ENCODE measurements at places on chromosomes 12 and 14.

GRCh38 chr14:94448071-94448808 lies 4.4 kb downstream of the SERPINA11 start:
- DNase-seq: no peak

- no peak for DNase-seq
Measured at GRCh38 chr12:86264451-86265328, 8.5 kb upstream of the MGAT4C start.

DNA sequence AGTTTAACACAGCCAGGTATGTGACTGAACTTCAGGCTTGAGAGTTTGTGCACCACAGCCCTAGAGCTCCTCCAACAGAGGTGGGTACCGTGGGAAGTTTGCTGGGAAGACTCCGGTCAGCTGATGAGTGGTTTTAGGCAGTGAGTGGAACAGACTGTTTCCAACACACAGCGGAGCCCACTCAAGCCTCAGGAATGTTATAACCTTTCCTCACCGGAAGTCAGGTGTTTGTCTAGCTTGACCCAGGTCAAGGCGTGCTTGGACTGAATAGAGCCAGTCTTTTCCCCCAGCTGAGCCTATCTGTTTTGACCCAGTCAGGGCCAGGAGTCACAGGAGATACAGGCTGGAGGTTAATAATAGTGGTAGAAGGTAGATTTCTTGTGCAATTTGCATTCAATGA lies 138.4 kb upstream of the PARP11 start:
- DNase-seq: no peak

DNA sequence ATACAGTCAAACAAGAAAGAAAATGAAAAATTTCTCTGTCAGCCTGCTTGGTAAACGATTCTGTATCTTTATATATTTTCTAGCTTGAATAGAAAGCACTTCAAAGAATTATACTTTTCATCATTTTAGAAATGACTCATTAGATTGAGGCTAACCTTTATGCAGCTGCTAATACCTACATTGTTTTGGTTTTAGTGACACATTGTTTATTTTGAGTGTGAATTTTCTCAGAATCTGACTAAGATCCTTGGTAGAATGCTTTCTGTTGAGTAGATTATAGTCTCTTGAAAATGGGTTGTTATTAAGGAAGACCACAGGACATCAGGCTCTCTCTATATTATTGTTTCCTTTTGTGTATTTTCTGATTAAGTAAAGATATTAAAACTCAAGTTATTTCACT lies at the start of gene PMCH:
Gene PMCH (minus strand): TSS at position 45 of the 400 bp plus-strand sequence. CDS start 63 bp downstream, outside the sequence.
- DNase-seq: no peak

DNA sequence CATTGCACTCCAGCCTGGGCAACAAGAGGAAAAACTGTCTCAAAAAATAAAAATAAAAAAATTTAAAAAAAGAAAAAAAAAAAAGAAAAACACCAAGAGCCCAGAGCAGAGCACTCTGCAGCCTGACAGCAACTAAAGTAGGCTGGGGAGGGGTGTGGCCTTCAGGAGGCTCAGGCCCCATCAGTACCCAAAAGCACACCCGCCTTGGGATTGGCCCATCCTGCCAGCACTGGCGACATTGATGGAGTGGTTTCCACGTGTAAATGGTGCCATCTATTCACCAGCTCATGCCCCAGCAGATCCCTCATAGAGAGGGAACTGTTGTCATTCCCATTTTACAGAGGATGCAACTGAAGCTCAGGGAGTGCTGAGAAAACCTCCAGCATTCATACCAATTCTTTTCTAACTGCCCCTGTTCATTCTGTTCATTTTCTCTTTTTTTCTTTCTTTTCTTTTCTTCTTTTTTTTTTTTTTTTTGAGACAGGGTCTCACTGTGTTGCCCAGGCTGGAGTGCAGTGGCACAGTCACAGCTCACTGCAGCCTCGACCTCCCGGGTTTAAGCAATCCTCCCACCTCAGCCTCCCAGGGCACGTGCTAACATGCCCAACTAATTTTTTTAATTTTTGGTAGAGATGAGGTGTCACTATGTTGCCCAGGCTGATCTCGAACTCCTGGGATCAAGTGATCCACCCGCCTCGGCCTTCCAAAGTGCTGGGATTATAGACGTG lies 89.3 kb downstream of the IRF2BPL start:
- DNase-seq: no peak

DNA sequence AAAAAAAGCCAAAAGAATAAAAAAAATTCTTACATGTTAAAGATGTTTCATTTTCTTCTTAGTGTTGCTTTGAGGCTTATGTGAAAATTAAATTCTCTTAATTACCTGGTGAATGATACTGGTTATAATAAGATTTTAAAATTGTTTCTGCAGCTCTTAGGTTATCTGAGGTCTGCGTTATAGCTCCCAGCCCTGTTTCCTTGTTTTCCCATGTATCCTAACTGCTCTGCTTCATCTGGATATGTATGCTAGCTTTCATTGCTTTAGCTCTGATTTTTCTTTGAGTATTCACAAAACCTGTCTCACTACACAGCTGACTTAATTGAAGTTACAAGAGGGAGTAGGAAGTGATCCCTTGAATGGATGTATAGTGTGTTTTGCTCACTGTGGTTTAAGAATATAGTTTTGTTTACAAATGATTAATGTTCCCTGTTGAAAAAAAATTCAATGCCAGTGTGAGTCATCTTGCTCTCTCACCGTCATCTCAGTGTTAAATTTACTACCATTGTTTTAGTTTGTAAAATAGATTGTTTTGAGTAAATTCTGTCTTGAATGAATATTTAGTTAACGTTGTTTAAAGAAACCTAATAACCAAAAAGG lies 26.8 kb downstream of the CPSF6 start:
- DNase-seq: no peak

GRCh38 chr12:19639781-19640415 lies 200.6 kb downstream of the AEBP2 start:
- DNase-seq: no peak

DNA sequence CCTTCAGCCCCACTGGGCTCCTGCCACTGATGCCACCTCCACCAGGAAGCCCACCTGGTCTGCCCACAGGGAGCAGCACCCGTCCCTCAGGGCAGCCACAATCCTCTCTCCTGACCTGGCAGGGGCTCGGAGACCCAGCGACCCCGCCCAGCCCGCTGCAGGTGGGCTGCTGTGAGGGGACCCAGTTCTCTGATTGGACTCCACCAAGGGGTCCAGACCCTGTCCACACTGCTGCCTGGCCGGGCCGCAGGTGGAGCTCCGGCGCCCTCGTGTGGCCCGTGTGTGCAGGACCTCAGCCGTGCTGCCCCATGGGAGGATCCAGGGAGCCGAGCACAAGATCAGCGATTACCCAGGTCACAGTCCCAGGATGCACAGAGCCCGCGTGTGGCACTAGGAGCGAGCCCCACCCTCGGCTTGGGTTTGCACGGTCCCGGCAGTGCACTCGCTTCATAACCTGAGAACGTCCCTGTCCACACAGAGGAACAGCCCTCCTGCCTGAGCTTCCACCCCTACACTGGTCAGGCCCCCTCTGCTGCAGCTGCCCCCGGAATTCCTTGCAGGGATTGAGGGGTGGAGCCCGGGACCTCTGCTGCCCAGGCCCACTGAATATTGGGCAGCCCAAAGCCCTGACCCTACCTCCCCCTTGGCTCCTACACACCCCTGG lies 35.4 kb upstream of the TMEM179 start:
- no peak for DNase-seq

DNA sequence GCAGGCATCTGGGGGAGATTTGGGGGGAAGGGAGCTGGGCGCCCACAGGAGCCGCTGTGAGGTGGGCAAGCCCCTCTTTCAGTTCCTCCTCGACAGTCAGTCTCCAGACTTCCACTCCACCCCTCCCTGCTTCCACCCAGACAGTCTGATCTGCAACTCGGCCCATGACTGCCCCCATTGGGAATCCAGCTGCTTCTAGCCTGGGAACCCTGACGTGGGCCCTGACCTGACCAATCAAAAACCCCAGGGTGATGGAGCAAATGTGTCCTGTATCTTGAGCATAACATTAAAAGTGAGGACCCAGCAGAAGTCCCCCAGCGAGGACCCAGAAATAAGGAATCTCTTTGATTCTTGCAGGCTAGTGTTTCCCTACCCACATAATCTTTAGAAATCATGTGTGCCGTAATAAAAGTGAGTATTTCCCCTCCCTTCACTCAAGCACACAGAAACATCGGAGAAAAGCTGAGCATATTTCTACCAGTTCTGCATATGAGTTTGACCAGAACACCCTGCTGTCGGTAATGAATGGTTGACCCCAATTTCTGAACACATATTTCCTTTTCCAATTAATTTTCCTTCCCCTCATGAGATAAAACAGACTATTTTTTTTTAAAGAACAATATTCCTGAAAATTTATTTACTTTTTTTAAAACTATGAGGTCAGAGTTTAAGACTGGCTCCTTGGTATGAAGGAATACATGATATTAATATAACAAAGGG lies 6.4 kb downstream of the SSH1 start:
- no peak for DNase-seq

GRCh38 chr12:45622210-45622937 lies 107.1 kb upstream of the ARID2 start:
- DNase-seq: no peak

DNA sequence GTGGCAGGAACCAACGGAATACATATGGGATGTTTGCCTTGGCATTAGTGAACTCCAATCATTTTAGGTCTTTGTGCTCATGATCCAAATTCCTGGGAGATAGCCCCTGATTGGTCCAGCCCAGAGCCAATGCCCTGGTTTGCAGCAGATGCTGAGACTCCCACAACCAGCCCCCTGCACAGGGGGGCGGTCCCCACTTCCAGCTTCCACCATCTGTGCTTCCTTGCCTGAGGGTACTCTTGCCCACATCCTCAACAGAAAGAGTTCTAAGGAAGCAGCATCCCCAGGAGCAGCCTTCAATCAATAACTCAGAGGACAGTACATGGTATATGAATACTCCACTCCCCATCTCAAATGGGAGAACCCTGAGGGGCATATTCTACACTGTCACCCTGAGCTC lies 39.7 kb upstream of the FICD start:
- DNase-seq: no peak

- DNase-seq: no peak
Measured at GRCh38 chr14:96225745-96226151, 21.1 kb downstream of the BDKRB2 start.

DNA sequence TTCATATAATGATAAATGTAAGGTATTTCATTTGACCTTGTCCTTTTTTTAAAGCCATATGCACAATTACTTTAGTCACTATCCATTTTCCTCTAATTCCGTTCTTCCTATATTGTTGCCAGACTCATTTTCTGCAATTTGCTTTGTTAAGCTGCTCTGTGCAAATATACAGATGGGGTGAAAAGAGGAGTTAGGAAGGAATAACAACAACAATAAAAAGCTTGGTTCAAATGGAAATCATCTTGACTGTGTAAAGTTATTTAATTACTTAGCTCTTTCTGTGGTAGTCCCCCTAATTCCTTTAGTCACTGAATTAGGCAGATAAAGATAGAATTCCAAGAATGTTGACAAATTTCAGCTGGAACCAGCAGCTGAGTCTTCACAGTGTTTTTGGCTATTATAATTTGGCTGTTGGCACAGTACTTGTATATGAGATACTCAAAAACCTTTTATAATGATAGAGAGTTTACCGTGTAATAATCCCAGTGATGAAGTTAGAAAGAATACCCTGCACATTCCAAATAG lies 838.0 kb downstream of the RPS29 start:
- no peak for DNase-seq

- DNase-seq: no peak
Measured at GRCh38 chr12:62210422-62210821, 49.8 kb upstream of the USP15 start.

- no peak for DNase-seq
Measured at GRCh38 chr12:70110085-70110484, 133.1 kb upstream of the CNOT2 start.

DNA sequence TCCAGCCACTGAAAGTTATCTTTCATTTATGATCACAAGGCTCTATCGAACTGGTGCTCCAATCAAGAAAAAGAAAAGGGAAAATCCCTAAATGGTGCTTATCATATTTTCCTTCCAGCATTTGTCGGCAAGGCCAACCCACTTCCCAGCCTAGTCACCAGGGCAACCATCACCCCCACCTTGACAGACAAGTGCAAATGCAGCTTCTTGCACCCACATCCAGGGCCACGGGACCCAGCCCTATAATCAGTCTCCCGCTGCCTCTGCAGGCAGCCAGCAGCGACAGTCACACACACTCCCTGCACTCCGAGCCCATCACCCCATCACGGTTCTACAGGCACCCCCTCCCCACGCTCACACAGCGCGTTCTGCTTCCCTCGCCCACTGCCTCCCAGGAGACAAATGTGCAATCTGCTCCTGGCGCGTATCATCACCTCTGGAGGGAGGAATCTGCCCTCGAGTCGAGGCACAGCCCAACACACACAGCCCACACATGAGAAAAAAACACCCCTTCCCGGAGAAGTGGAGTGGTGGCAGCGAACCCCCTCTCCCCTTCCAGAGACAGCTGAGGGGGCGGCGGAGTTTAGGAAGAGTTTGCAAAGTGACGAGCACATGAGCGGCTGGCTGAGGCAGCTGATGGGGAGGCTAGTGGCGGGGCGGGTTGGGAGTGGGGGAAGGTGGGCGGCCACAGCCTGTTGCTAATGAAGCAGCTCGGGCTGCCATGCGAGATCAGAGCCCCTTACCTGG lies 9.3 kb upstream of the PPP4R4 start:
- no peak for DNase-seq

DNA sequence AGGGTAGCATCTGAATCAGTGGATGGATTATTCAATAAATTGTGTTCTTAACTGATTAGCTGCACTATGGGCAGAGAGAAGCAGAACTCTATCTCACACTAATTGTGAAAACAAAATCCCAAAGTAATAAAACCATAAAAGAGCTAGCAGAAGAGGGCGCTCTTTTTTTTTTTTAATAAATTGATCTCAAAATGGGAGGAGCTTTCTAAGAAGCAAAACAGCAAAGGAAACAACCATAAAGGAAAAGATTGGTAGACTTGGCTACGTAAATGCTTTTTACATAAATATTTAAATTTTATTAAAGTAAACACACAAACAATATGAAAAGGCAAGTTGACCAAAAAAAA lies 1.5 kb upstream of the TM7SF3 start:
- no peak for DNase-seq

GRCh38 chr14:50619569-50620141 lies 48.5 kb downstream of the SAV1 start:
- DNase-seq: no peak

GRCh38 chr14:30333934-30334333 lies 225.0 kb upstream of the G2E3 start:
- DNase-seq: no peak

DNA sequence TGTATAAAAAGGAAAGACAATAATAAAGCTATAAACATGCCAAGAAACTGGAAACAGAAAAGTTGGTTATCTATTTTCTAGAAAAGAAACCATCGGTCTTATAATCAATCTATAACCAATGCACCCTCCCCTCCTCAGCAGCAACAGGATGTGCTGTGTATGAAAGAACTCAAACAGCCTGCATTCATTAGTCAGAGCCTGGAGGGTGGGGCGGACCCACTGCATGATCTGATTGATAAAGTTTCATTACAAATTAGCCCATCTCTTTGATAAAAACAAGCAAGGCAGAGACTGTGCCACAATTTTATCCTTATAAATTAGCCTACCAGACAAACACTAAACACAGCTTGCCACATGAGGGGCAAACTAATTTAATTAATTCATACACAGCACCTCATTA lies 448.1 kb downstream of the BCAT1 start:
- no peak for DNase-seq
